Upper lobe of right lung (tissue), 1 donor: ENCODE measurements at places on chromosomes 12 and 14. TPM values are rescaled to one million over a fixed set of nuclear protein-coding genes. Genes with fewer than 3 reads are reported as not detected.

The GALC gene
- total RNA-seq, result 47.4 TPM

DNA sequence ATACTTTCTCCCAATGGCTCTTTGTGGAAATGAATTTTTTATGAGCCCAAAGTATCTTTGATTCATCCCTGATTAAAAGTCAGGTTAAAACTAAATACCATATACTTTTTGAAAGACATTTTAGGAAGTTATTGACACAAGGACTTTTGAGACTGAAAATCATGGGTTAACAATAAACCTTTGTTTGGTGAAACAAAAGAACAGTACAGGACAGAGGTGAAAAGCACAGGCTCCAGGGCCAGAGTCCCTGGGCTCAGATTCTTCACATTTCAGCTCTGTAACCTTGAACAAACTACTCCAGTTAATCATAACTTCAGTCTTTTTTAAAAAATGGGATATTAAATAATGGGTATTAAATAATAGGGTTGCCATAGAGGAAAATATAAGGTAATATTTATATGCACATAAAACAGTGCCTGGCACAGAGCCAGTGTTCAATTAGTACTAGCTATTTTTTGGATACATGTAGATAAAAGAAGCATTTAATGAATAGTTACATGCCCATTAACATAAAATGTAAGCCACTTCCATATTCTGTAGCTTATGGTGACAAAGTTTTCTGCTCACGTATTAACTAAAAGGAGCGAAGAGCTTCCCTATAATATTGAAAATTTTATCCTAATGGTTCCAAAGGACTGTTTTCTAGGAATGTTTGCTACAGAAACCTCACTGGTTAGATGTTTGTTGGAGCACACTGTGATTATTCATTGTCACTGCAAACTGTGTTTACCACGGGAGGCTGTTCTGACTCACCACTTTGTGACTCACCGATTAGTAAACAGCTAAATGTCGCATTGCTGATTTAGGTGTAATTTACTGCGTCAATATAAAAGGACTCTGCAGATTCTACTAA, 255.4 kb downstream of the DAD1 start:
- H3K27ac ChIP-seq, result no peak overlapping the region
- no peaks in the 10 kb centered on the region for H3K36me3 ChIP-seq
- H3K27me3 ChIP-seq, result no peaks in the 10 kb centered on the region
- H3K4me1 ChIP-seq, result peaks cover 9% of the 10 kb centered on the region
- no peak overlapping the region for H3K4me3 ChIP-seq
- DNase-seq, result no peak

GRCh38 chr14:55979781-55980180, 138.4 kb upstream of the PELI2 start:
- H3K4me3 ChIP-seq, result no peak overlapping the region
- DNase-seq, result no peak
- H3K27ac ChIP-seq, result no peak overlapping the region

- no peak overlapping the region for H3K27ac ChIP-seq
- H3K27me3 ChIP-seq, result no peaks in the 10 kb centered on the region
- H3K36me3 ChIP-seq, result no peaks in the 10 kb centered on the region
- no peaks in the 10 kb centered on the region for H3K4me1 ChIP-seq
Measured at GRCh38 chr12:127294651-127295210, 972.2 kb upstream of the TMEM132C start.

DNA sequence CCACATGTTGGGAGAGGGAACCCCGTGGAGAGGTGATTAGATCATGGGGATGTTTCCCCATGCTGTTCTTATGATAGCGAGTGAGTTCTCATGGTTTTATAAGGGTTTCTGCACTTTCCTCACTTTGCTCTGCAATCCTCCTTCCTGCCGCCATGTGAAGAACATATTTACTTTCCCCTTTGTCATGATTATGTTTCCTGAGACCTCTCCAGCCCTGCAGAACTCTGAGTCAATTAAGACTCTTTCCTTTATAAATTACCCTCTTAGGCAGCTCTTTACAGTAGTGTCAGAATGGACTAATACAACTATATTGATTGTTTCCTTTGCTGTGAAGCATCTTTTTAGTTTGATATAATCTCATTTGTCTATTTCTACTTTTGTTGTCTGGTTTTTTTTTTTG, 13.1 kb upstream of the RASSF9 start:
- no peaks in the 10 kb centered on the region for H3K27me3 ChIP-seq
- no peaks in the 10 kb centered on the region for H3K4me1 ChIP-seq
- no peak overlapping the region for H3K27ac ChIP-seq

The CAPZA3 gene
- not detected for total RNA-seq

The KCNC2 gene
- not detected for total RNA-seq

GRCh38 chr14:75794615-75795038, 133.6 kb downstream of the TTLL5 start:
- no peak overlapping the region for H3K27ac ChIP-seq
- no peaks in the 10 kb centered on the region for H3K4me1 ChIP-seq
- no peak for DNase-seq
- H3K36me3 ChIP-seq, result no peaks in the 10 kb centered on the region
- H3K27me3 ChIP-seq, result no peaks in the 10 kb centered on the region
- H3K4me3 ChIP-seq, result no peak overlapping the region

The SMIM10L1 gene
- 8.6 TPM for total RNA-seq

DNA sequence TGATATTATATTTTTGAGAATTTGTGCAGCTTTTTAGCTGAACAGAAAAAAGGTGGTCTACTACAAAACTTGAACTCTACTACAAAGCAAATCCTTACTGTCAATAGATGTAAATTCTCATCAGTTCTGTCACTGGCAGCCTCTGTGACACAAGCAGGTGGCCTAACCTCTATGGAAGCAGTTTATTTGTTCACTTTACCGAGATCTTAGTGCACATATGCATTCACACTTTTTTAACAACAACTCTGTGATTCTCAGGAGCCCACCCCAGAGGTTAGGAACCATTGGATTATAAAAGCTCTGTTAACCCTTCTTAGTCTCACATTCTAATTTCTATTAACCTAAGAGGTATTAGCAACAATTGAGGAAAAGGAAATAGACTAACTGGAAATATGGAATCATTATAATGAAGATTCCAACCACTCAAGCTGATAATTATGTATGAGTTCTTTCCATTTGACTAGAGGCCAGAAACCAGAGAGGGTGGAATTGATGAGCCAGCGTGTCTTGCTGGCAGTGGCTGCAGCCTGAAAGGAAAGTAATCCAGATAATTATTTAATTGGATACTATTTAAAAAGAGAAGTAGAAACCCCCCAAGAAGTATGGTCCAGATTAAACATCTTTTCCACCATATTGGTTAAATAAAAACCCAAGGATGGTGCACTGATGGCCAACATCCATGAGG, 451.1 kb downstream of the TMEM117 start:
- no peak for DNase-seq
- H3K4me3 ChIP-seq, result no peak overlapping the region
- no peaks in the 10 kb centered on the region for H3K36me3 ChIP-seq
- no peaks in the 10 kb centered on the region for H3K27me3 ChIP-seq
- no peak overlapping the region for H3K27ac ChIP-seq
